Activated naive CD8-positive, alpha-beta T cell treated with anti-CD3 and anti-CD28 coated beads for 36 hours (primary cell): ENCODE measurements at places on chromosomes 12 and 14. TPM values are rescaled to one million over a fixed set of nuclear protein-coding genes. Genes with fewer than 3 reads are reported as not detected.

DNA sequence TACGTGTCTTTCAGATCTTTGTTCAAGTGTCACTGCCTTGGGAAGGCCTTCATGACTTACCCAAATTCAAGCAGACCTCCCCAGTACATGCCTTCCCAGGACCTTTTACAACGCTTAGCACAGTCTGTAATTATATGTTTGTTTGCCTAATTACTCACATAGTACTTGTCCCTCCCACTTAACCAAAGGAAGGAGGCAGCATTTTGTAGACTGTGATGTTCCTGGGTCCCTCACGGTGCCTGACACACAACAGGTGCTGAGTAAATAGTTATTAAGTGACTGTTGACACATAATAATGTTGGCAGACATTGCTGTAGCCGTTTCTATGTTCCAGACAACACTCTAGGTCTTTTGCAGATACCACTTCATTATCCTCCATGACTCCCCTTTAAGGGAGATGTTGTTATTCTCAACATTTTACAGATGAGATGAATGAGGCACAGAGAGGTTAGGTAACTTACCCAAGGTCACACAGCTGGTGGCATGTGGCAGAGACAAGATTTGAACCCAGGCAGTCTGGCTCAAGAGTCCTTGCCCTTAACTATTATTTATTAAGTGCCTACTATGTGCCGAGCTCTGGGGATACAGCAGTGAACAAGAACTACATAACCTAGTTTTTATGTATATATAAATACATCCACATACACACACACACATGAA lies 130.7 kb downstream of the PHETA1 start:
- no peak for DNase-seq

DNA sequence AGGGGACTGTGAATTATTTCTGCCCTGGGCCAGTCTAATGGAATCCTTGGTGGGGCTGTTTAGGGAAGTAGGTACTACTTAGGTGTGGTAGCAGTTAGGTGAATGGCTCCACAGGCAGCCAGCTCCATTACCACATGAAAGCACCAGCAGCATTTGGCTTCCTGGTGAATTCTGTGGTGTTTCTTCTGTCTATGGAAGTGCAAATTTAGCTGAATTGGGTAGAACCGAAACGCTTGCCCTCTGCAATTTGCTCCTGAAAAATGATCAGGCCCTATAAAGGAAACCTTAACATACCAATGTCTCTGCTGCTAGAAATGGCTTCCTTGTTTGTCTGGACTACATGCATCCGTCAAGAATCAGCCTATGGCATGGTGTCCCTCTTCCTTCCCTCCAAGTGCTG lies 16.4 kb downstream of the FLRT2 start:
- DNase-seq = no peak

DNA sequence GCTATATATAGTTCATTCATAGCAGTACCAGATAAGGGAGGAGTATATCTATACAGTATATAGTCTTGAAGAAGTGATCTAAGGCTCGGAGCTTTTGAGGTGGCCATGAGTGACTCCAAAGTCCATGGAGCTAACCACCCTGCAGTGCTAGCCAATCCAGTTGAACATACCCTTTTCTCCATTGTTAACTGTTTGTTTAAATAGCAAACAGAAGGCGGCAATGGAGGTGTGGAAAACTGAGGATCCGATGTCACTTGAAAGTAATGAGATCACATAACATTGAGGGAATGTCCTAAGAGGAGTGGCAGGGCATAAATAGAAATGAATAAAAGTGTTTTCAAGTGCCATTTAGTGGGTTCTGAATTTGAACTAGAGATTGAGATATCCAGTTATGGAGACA lies 12.4 kb upstream of the SNAPC1 start:
- DNase-seq = no peak

DNA sequence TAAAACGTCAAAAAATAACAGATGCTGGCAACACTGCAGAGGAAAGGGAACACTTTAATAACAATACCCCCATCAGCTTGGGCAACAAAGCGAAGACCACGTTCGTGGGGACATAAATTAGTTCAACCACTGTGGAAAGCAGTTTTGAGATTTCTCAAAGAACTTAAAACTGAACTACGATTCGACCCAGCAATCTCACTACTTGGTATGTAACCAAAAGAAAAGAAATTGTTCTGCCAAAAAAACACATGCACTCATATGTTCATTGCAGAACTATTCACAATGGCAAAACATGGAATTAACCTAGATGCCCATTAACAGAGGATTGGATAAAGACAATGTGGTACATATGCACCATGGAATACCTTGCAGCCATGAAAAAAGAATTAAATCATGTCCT lies 81.2 kb upstream of the RAP1B start:
- DNase-seq = no peak

MYH6 gene
- not detected for total RNA-seq

GRCh38 chr14:68589447-68590200 lies 203.2 kb downstream of the ZFP36L1 start:
- no peak for DNase-seq

DNA sequence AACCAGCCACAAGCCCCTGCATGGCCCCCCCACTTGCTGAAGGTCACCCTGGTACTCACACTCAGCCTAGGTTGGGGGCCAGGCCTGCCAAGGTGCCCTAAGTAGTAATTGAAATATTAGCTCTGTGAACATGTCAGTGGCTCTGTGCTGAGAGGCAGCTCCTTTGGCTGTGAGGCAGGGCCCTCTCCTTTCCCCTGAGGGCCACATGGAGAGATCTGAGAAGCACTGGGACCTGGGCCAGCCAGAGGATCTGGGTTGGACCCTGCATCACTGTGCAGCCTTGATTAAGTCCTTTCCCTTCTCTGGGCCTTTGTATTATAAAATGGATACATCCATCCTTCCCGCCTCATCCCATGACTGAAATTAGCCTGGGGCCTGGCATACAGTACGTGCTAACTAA lies 58.0 kb upstream of the FAM222A start:
- DNase-seq = no peak

FERMT2 gene
- total RNA-seq = 1.3 TPM

MGAT2 gene
- total RNA-seq = 42.0 TPM

VRTN gene
- total RNA-seq = not detected

DNA sequence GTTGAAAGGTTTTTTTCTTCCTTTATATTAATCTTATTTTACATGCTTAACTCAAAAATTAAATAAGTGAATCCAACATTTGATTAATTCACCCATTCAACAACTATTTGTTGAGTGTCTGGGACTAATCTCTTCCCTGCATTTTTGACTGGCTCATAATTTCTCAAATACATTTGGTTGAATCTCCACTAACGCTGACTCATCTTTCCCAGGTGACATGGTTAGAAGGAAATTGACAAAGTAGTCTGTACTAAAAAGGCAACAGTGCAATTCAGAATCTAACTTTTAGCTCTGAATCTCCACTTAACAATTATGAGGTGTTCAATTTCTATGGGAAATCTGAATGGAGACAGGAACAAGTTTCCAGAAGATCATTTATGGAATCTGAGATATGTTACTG lies 88.9 kb downstream of the LIN7A start:
- no peak for DNase-seq

GYS2 gene
- total RNA-seq = not detected

GNB3 gene
- total RNA-seq = not detected

DNA sequence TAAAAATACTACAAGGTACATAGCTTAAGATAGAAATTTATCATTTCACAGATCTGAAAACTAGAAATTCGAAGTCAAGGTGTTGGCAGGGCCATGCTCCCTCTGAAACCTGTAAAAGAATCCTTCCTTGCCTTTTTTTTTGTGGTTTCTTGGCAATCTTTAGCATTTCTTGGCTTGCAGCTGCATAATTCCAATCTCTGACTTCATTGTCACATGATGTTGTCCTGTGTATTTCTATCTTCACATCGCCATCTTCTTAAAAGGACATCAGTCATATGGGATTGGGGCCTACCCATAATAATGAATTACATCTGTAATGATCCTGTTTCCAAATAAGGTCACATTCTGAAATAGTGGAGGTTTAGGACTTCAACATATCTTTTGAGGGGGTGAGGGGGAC lies 250.4 kb downstream of the TMTC2 start:
- DNase-seq = no peak

GPD1 gene
- 0.86 TPM for total RNA-seq

GRCh38 chr14:86897704-86898513 lies 1095.1 kb downstream of the GALC start:
- no peak for DNase-seq

SLC39A2 gene
- total RNA-seq = 0.54 TPM

GRCh38 chr14:95725685-95726336 lies 11.9 kb upstream of the TCL1A start:
- no peak for DNase-seq

DNA sequence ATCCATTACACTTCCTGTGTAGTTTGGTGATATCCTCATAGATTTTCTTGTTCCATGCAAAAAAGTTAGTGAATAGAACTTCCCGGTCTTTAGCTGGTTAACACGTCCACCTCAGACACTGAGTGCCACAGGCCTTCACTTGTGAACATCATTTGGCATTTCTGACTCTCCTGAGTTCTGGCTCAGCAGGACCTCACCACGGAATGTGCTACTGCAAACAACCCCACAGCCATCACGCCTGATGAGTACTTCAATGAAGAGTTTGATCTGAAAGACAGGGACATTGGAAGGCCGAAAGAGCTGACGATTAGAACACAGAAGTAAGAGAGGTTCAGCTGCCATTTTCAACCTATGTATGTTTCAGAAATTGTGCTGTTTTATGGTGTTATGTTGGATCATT lies 20.0 kb downstream of the C12orf76 start:
- no peak for DNase-seq

ABCD2 gene
- total RNA-seq = 3.6 TPM

DNA sequence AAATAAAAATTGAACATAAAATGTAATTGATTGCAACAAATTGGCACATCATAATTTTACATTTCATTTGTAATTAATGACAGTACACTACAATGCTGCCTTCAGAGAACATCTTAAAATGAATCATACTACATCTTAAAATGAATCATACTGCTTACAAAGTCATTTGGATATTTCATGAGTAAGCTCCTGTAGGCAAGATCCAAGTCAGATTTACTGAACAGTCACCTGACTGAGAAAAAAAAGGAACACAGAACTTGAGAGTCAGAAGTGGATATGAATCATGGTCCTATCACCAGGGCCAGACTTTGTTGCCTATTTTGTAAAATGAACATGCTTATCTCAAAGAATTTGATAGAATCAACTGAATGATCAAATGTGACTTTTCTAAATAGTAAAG lies 32.7 kb upstream of the FBLN5 start:
- no peak for DNase-seq

DNA sequence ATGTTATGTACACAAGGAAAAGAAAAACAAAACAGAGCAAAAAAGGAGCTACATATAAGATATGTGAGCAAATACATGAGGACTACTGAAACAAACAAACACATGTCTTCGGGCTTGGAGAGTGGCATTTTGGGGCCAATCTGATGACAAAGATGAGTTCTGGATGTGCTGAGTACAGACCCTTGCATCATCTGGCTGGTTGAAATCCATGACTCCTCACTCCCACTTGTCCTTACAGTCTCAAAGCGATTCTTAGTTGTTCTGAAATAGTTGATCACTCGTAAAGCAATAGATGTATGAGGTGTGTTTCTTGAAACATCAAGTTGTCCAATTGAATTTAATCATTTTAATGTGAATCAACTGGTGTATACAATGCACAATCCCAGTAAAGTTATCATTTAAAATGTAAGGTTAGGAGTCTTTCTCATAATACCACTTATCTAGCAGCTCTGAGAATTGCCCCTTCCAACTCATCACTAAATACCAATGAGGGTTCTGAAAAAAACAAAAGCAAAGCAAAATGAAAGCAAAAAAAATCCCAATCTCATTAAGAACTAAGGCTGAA lies 136.9 kb downstream of the ITPR2 start:
- DNase-seq = no peak

GRCh38 chr12:105214148-105214547 lies 21.8 kb downstream of the APPL2 start:
- no peak for DNase-seq

- DNase-seq = peak; percentile 31
These were observed at the start of gene LGR5 for GRCh38 chr12:71439613-71440344. Gene LGR5 (plus strand): TSS chr12:71439798. CDS start chr12:71440081, 283 bp downstream.

GRCh38 chr12:86249851-86250250 lies 6.3 kb downstream of the MGAT4C start:
- no peak for DNase-seq

- peak; percentile 80 for DNase-seq
These were observed 126.9 kb downstream of the DUSP6 start for GRCh38 chr12:89225401-89225800.

- DNase-seq = no peak
These were observed 209.7 kb upstream of the NPAS3 start for GRCh38 chr14:32728976-32729375.

APOLD1 gene
- total RNA-seq = 3.1 TPM

GRCh38 chr12:124543590-124544310 lies 23.7 kb downstream of the NCOR2 start:
- no peak for DNase-seq

GRCh38 chr14:29227631-29228030 lies 461.0 kb downstream of the FOXG1 start:
- no peak for DNase-seq

SOAT2 gene
- 3.8 TPM for total RNA-seq

DNA sequence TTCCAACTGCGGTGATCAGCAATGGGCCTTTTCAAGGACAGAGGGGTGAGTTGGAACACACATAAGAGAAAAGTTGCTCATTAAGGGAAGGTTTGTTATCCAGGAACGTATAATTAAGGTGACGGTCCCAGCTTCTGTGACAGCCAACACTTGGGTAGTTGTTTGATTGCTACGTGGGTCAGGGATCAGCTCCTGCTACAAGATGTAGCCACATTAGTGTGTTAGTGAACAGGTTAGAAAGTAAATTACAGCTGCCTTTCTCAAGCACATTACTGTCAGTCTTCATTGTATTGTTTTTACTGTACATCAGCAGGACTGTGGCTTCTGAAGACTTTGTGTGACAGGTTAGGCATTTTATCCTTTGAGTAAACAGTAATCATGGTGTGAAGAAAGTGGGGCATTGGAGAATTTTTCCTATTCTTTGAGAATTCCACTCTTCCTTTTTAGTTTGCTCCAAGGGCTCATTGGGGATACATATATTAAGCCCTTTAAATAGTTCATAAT lies 230.5 kb downstream of the EGLN3 start:
- no peak for DNase-seq

- no peak for DNase-seq
These were observed 59.3 kb downstream of the HEATR5A start for GRCh38 chr14:31360919-31361662.

GRCh38 chr14:106845286-106846087 lies 1319.1 kb downstream of the TMEM121 start:
- DNase-seq = peak; percentile 61

DNA sequence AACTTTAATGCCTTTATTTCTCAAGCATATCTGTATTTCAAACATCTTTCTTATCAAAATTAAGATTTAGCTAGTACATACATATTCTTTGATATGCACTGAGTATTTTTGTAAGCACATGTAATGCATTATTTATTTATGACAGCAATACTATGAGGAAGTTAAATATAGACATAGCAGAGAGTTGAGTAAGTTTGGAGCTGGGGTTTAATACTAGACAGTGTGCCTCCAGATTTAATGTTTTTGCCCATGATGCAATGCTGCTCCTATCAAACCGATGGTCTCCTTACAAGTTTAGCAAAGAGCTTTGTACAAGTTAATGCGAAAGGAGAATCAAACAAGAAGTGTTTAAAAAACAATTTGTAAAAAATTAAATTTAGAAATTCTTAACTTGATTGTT lies 826.6 kb upstream of the MGAT4C start:
- DNase-seq = no peak
